ENCODE measurements at places on chromosomes 4 and X.

DNA sequence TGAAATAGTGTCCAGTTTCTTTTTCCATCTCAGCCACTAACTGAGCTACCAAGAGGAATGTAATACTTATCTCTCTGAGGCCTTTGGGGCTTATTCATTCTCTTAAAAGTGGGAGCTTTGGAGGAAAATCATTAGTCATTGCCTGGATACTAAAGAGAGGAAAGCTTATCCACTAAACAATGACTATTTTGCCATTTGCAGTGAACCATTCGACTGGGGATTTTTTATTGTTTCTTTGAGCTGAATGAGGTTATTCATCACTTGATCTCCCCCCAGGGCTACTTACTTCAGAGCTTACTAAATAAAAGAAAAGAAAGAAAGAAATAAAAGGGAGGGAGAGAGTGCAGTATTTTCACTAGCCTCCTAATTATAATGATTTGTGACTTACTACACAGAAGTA is 1329.5 kb upstream of the TENM3 start:
- H3K27ac ChIP-seq = no peak overlapping the region
- H3K4me1 ChIP-seq = no peaks in the 10 kb centered on the region
- H3K36me3 ChIP-seq = no peaks in the 10 kb centered on the region
- H3K4me3 ChIP-seq = no peak overlapping the region

- no peak overlapping the region for H3K4me3 ChIP-seq
- DNase-seq = no peak
- H3K36me3 ChIP-seq = no peaks in the 10 kb centered on the region
Measured at GRCh38 chrX:155068165-155068564, 2.8 kb downstream of the CMC4 start.

DNA sequence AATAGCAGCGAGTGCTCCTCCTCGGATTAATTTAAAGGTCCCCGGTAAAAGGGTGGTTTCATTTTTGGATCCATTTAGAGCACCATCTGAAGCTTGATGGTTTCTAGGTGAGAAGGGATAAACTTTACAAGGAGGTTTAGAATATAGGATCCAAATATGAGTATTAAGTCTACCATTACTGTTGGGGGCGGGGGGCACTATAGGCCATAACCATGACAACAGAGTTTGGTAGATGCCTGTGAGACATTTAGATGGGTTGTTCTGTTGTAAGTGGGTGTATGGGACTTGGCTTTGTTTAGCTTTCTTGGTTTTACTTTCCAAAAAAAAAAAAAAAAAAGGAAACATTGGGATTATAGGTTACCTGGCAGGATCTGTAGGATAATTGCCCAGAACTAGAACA is 92.7 kb downstream of the TENT5D start:
- no peak for DNase-seq
- H3K36me3 ChIP-seq = no peaks in the 10 kb centered on the region
- H3K27me3 ChIP-seq = no peaks in the 10 kb centered on the region
- no peak overlapping the region for H3K4me3 ChIP-seq
- H3K4me1 ChIP-seq = no peaks in the 10 kb centered on the region

- no peaks in the 10 kb centered on the region for H3K36me3 ChIP-seq
- no peaks in the 10 kb centered on the region for H3K27me3 ChIP-seq
- no peaks in the 10 kb centered on the region for H3K4me1 ChIP-seq
- no peak overlapping the region for H3K4me3 ChIP-seq
Measured at GRCh38 chrX:28550331-28550872, 36.8 kb upstream of the IL1RAPL1 start.

GRCh38 chr4:3285558-3286334 is 7.1 kb upstream of the RGS12 start:
- H3K4me3 ChIP-seq = no peak overlapping the region
- DNase-seq = peak; percentile 85
- no peaks in the 10 kb centered on the region for H3K36me3 ChIP-seq
- no peak overlapping the region for H3K27ac ChIP-seq
- H3K27me3 ChIP-seq = no peaks in the 10 kb centered on the region
- peaks cover 33% of the 10 kb centered on the region for H3K4me1 ChIP-seq

DNA sequence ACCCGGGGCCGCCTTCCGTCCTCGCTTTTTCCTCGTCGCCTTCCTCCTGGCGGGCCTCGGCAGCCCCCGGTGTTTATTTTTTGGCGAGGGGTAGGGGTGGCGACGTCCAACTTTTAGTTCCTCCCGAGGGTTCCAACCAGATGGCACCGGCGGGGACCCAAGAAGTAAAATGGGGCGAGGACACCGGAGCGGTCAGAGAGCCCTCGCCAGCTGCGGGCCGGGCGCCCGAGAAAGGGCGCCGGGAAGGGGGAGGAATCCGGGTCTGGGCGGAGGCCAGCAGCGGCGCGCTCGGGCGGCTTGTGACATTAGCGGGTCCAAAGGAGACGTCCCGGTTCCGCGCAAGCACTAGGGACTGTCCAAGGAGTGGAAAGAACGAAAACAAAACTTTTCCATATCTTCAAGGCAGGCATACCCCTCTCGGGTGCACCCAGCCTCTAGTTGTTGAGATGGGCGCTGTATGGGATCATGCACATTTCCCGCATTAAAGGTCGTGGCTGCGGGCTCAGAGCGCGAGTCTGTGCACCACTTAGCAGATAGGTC is 691 bp upstream of the USP46 start:
- peak overlapping the region; percentile 70 for H3K4me3 ChIP-seq
- peak overlapping the region; percentile 89 for H3K27ac ChIP-seq
- no peaks in the 10 kb centered on the region for H3K27me3 ChIP-seq
- peaks cover 18% of the 10 kb centered on the region for H3K4me1 ChIP-seq

GRCh38 chr4:10925996-10926395 is 241.4 kb upstream of the CLNK start:
- no peak overlapping the region for H3K27ac ChIP-seq
- H3K4me3 ChIP-seq = no peak overlapping the region

DNA sequence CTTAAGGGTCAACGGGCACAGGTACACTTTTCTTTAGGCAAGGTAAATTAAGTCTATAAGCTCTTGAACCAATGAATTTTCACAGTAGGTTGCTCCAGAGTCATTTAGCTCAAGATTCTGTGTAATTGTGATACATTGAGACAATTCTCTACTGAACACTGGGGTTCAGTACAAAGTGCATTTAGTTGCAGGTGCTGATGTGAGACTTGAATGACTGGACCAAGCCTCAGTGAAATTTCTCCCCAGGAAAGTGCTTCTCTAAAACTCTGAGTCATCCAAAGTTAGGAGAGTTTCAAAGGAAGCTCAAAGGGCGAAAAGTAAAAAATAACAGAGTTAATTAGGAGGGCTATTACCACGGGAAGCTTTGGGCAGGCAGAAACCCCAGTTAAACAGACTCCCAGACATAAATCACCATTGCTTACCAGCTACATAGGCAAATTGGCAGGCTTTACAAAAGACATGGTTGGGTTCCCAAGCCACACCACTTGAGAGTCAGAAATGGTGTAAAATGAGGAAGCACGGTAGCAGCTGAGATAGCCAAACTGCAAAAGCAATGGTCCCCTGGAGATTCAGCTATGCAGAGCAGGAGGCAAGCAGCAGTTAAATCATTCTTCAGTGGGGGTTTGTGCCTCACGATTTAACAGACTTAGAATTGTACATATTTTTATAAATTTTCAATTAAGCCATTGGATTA is 202.6 kb downstream of the PCDH19 start:
- H3K4me1 ChIP-seq = no peaks in the 10 kb centered on the region
- no peak for DNase-seq
- no peaks in the 10 kb centered on the region for H3K36me3 ChIP-seq

DNA sequence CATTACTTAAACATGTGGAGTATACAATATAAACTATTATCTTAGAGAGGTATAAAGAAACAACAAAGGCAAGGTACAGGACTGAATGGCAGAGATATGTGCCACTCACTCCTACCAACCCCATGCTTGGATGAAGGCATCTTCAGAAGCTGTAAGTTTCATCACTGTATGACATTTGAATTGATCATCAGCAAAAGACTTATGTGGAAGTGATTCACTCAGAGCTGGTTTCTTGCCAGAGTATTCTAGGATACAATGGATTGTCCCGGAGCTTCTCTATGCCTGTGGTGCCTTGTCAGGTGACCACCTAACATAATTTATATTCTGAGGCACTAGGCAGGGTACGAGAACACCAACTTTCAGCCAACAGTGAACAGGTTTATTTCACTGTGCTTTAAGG is 392.2 kb downstream of the PPP1R2C start:
- no peaks in the 10 kb centered on the region for H3K36me3 ChIP-seq
- DNase-seq = no peak
- H3K4me1 ChIP-seq = no peaks in the 10 kb centered on the region
- H3K27me3 ChIP-seq = no peaks in the 10 kb centered on the region
- no peak overlapping the region for H3K4me3 ChIP-seq
- H3K27ac ChIP-seq = no peak overlapping the region

GRCh38 chrX:134761788-134762187 is 103.5 kb upstream of the PLAC1 start:
- H3K4me3 ChIP-seq = no peak overlapping the region
- no peaks in the 10 kb centered on the region for H3K27me3 ChIP-seq
- DNase-seq = no peak
- H3K27ac ChIP-seq = no peak overlapping the region
- no peaks in the 10 kb centered on the region for H3K4me1 ChIP-seq

DNA sequence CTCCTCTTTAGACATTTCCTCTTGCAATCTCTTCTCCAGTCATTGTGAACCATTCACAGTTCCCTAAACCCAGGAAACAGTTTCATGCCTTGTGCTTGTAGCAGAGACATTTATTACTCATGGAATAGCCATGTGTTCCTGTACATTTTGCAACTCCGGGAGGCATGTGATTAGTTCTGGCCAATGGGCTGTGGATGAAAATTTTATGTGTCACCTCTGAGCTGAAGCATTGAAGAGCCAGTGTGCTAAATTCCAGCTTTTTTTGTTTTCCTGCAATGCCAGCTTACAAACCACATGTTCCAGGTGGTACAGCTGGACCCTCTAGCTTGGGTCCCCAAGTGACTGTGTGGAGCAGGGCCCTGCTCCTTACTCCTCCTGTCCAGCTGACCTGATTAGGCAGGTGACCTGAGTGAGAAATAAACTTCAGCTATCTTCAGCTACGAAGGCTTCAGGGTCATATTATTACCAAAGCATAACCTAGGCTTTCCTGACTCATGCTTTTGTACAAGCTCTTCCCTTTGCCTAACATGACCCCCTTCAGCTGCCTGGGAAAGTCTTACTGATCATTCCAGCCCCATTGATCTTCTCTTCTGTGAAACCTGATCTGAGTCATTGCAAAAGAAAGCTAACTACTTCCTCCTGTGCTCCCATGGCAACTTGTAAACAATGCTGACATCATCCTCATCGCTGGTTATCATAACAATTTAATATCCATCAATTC is 200.4 kb downstream of the PTTG2 start:
- no peak for DNase-seq
- peaks cover 14% of the 10 kb centered on the region for H3K4me1 ChIP-seq
- H3K36me3 ChIP-seq = no peaks in the 10 kb centered on the region

GRCh38 chr4:8044699-8045098 is 105.0 kb upstream of the AFAP1 start:
- no peaks in the 10 kb centered on the region for H3K27me3 ChIP-seq
- DNase-seq = no peak
- H3K4me3 ChIP-seq = no peak overlapping the region
- H3K27ac ChIP-seq = no peak overlapping the region
- no peaks in the 10 kb centered on the region for H3K36me3 ChIP-seq

DNA sequence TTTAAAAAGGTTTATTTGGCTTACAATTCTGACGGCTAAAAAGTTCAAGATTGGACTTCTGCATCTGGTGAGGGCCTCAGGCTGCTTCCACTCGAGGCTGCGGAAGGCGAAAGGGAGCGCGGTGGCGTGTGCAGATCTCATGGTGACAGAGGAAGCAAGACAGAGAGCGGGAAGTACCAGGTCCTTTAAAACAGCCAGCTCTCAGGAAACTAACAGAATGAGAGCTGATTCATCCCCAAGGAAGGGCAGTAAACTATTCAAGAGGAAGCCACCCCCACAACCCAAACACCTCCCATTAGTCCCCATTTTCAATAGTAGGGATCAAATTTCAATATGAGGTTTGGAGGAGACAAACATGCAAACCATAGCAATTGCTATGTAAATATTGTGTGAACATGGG is 2144.2 kb upstream of the AGA start:
- no peak overlapping the region for H3K27ac ChIP-seq
- no peak for DNase-seq
- no peaks in the 10 kb centered on the region for H3K4me1 ChIP-seq

DNA sequence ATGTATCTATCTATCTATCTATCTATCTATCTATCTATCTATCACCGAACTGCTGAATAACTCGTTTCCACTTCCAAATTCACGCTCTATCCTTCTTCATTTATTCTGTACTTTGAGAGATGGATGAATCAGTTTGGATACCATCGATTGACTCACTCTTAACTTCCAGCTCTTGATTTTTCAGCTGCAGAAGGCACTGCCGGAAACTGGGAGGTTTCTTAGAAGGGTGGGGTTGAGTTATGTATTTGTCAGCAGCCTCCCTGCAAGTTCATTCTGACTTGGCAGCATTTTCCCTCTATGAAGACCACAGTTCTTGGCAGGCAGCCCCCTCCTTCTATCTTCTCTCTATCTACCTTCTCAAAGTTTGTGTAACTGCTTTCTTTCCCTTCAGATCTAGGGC is 112.0 kb upstream of the MAGEB18 start:
- H3K27me3 ChIP-seq = no peaks in the 10 kb centered on the region
- no peak overlapping the region for H3K4me3 ChIP-seq
- no peak for DNase-seq
- no peak overlapping the region for H3K27ac ChIP-seq
- no peaks in the 10 kb centered on the region for H3K4me1 ChIP-seq

- H3K36me3 ChIP-seq = no peaks in the 10 kb centered on the region
- no peak overlapping the region for H3K27ac ChIP-seq
- H3K27me3 ChIP-seq = no peaks in the 10 kb centered on the region
- no peak overlapping the region for H3K4me3 ChIP-seq
- H3K4me1 ChIP-seq = no peaks in the 10 kb centered on the region
Measured at GRCh38 chr4:116055857-116056827, 942.7 kb upstream of the NDST4 start.

- no peaks in the 10 kb centered on the region for H3K4me1 ChIP-seq
- no peaks in the 10 kb centered on the region for H3K27me3 ChIP-seq
- no peak overlapping the region for H3K27ac ChIP-seq
- no peak overlapping the region for H3K4me3 ChIP-seq
- no peak for DNase-seq
- H3K36me3 ChIP-seq = no peaks in the 10 kb centered on the region
Measured at GRCh38 chrX:13511241-13511943, 58.0 kb upstream of the EGFL6 start.

GRCh38 chr4:94342694-94343093 is at the start of gene HPGDS:
TSS of gene HPGDS (minus strand) at chr4:94342836. CDS start at chr4:94334629, 8,207 bp downstream.
- H3K36me3 ChIP-seq = no peaks in the 10 kb centered on the region
- H3K4me3 ChIP-seq = no peak within 1 kb of the TSS
- H3K27ac ChIP-seq = no peak within 1 kb of the TSS
- no peak for DNase-seq
- H3K27me3 ChIP-seq = no peaks in the 10 kb centered on the region
- peaks cover 48% of the 10 kb centered on the region for H3K4me1 ChIP-seq
